Epithelial cell of proximal tubule (primary cell): ENCODE measurements at places on chromosomes 6 and 20. TPM values are rescaled to one million over a fixed set of nuclear protein-coding genes. Genes with fewer than 3 reads are reported as not detected.

GRCh38 chr6:108176281-108177089, 10.7 kb downstream of the NR2E1 start:
- no peak for DNase-seq

- DNase-seq, result no peak
Observed at GRCh38 chr20:11376998-11377397, 540.7 kb upstream of the BTBD3 start.

DNA sequence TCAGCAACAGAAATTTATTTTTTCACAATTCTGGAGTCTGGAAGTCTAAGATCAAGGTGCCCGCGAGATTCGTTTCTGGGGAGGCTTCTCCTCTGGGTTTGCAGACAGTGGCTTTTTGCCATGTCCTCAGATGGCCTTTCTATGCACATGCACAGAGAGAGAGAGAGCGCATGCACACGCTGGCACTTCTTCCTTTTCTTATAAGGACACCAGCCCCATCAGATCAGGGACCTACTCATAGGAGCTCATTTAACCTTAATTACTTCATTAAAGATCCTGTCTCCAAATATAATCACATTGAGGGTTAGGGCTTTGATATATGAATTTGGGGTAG, 260.7 kb upstream of the PLCB4 start:
- DNase-seq, result no peak

- no peak for DNase-seq
Observed at GRCh38 chr6:32713241-32713640, 27.9 kb upstream of the HLA-DQA2 start.

DNA sequence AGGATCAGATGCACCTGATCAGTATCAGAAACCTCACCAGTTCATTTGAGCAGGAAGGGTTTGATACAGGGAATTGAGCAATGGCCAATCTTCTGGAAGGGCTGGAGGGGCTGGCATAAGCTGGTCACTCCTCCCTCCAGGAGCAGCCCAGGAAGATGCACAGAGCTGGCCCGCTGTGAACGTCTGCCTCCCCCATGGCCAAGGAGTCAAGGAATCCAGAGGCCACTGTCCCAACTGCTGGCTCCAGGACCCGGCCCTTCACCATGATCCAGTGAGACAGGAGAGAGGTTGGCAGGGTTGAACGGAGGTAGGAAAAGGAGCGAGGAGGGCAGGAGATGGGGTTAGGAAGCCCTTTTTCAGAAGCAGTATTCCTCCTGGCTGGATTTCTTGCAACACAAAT, 113.9 kb upstream of the CST7 start:
- no peak for DNase-seq

GRCh38 chr6:108687921-108688320, 127.2 kb downstream of the FOXO3 start:
- no peak for DNase-seq

- no peak for DNase-seq
Observed at GRCh38 chr6:68252632-68253031, 382.4 kb upstream of the ADGRB3 start.

DNA sequence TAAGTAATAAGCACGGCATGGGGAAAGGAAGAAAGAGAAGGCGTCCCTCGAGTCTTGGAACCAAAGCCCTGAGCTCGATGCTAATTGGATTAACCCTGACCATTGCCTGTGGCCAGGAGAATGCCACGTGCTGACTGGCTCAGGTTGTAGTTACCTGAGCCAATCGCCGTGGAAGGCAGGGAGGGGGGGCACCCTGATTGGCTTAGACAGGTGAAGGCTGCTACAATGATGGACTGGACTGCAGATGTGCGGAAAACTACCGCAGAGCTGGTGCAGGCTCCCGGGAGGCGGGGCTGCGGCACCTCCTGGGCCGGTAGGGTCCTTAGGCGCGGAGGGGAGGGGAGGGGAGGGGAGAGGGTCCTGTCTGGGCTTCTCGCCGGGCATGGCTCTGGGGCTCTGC, 121.3 kb downstream of the TFAP2C start:
- DNase-seq, result no peak

DNA sequence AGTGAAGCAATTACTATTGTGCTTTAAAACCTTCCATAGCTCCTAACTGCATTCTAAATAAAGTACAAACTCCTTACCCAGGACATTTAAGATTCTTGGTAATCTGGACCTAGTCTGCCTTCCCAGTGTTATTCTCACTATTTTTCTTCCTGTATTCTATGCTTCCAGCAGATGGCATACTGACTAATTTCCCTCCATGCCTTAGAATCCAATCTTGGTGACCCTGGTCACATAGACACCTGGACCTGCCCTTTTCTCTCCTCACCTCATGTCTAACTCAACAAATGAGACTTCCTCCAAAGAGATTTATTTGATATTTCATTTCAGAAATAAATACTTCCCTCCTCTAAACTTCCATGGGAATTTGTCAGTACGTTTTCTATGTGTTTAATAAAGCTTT, 25.8 kb downstream of the ROS1 start:
- no peak for DNase-seq

- no peak for DNase-seq
Observed at GRCh38 chr20:20677186-20677585, 35.3 kb downstream of the RALGAPA2 start.

DNA sequence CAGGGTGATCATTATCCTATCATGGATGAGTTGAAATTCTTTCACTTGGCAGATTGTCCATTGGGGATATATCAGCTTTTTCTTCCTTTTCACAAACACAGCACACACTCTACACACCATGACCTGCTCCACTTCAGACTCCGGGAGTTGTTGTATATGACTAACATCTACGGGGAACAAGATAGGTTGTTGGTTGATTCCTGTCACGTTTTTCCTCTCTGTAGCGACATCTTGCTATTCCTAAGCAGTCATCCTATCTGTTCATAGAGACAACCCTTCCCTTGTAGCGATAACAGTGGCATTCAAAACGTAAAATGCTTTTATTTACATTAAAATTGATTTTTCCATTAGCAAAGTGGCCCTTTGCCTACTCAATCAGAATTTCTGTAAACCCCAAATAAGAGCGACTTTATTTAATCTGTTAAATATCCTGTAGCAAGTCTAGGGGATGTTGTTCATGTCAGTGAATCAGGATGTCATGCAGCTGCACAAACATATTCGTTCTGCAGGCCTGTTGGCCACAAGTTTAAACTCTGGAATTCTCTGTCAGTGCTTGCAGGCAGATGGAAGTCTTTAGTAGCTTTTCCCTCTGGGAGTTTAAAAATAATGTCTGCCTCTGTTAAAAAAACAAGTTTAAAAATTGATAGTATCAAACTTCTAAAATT, 23.1 kb downstream of the PHACTR2 start:
- no peak for DNase-seq

- DNase-seq, result no peak
Observed at GRCh38 chr6:46243754-46244153, 73.0 kb upstream of the ENPP5 start.

- DNase-seq, result no peak
Observed at GRCh38 chr6:116616737-116617053, 416 bp downstream of the RSPH4A start.

DNA sequence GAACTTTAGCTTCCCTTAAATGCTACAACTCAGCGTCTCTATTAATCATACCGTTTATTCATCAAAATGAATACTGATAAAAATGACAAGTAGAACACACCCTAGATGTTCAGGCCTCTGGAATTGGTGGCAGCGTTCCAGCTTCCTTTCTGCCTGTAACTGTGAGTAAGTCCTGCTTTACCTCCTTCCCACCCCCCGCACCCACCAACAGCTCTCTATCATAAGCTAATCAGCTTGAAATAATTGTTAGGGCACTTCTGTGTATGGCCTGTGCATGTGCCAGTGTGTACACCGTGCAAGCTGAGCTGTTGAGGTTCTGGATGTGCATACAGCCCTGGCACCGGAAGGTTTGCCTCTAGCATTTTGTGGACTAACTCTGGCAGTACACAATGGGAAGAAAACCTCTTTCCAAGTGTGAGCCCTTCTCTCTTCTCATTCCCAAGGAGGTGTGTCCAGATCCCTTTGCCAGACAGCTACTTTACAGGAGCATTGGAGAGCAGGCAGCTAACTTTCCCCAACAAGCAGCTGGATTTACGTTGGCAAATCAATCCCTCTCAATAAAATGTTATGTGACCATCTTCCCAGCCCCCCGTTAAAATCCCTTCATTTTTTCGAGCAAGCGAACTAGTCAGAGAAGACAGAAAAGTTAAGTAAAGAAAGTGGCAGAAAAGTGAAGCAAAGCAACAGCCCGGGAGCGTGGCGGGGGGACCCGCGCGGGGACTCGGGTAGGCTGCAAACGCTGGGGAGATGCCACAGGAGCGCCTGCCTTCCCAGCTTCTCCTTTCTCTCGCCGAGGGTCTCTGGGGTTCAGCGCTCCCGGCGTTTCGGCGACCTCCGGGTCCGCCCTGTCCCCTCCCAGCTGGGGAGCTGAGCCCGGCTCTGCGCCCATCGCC, 803 bp upstream of the ADGRG6 start:
- DNase-seq, result peak; percentile 33

DNA sequence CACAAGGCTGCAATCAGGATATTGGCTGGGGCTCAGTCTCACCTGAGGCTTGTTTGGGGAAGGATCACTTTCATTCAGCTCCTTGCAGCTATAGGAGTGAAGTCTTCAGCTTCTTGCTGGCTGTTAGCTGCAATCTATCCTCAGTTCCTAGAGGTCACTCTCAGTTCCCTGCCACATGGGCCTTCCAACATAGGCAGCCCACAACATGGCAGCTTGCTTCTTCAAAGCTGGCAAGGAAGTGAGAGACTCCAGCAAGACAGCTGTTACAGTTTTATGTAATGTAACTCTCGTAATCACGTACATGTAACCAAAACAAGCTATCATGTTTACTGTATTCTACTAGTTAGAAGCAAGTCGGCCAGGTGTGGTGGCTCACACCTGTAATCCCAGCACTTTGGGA, 226.9 kb downstream of the CDC5L start:
- DNase-seq, result no peak

DNA sequence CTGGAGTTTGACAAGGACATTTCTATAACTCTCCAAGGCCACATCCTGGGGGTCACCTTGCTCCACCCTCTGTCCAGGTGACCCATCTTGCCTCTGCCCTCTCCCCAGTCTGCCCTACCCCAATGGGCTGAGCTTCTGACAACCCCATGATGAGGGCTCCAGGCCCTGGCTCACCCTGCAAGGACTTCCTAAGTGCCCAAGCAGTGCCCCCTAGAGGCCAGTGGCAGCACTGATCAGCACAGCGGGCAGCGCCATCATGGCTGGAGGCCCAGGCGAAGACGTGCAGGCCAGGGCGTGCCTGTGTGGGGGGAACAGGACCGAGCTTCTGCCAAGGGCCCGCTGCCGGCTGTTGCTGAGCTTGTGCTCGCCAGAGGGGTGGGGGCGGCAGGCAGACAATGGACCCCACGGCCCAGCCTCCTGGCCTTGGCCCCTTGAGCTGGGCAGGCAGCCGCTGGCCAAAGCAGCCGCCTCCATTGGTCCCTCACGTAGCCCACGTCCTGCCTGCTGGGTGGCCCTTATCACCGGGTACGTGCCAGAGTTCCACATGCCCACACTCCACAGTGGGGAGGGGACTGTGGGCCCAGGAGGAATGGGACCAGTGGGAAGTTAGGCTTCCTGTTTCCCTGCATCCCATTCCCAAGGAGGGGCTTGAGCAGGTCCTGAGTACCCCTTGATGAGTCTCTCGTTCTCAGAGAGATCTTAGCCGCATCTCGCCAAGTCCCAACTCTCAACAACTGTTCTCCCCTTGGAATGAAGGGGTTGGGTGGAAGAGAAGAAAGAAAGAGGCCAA, 64.3 kb downstream of the MRPL14 start:
- no peak for DNase-seq

GRCh38 chr6:96520171-96521115, 1.2 kb upstream of the UFL1 start:
- DNase-seq, result no peak

- DNase-seq, result no peak
Observed at GRCh38 chr20:40575851-40576250, 113.2 kb downstream of the MAFB start.

DNA sequence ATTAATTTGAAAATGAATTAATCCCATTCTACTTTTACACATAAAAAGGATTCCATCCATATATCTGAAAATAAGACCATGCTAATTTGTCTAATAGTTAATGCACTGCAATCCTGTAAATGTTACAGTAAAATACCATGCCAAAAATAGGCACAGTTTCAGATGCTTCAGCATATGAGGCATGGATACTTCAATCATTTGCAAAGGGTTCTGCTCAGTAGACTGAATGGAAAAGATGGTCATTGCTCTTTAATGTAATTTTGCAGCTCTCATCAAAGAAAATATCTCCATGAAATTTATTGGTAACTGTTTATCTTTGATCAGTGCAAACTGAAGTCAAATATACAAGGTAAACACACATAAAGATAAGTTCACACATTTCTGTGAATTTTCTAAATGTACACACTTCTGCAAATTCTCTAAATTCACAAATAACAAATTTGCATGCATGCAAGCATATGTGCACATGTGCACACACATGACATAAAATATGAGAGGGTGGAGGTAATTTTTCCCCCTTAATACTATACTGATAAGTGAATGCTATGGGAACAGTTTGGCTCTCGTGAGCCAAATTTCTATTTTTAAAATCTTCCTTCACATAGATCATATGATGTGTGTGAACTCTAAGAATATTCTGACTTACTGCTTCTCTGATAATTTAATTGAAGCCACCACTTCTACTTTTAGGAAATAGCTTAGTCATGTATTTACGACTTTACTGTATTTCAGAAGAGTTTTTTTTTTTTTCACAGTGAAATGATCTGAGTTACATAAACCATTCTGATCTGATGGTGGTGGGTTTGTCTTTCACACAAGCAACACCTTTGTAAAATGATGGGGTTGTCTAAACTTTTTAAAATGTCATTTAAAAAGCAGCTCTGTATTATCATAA, 996.8 kb upstream of the CITED2 start:
- DNase-seq, result no peak

GRCh38 chr20:13105864-13106457, 97.2 kb downstream of the SPTLC3 start:
- no peak for DNase-seq

GRCh38 chr6:169215201-169215681, 38.4 kb downstream of the THBS2 start:
- DNase-seq, result no peak

- DNase-seq, result peak; percentile 56
Observed at GRCh38 chr20:6765469-6766058, 1.9 kb upstream of the BMP2 start.

Gene EMILIN3
- 0.40 and 1.2 TPM in 2 replicates for total RNA-seq

Gene LBP
- not detected in 2 replicates for total RNA-seq

Gene PCSK2
- total RNA-seq, result not detected in 2 replicates

Gene MLN
- total RNA-seq, result not detected in 2 replicates

Gene PBOV1
- not detected in 2 replicates for total RNA-seq

Gene LY86
- not detected in 2 replicates for total RNA-seq

Gene HCRTR2
- not detected in 2 replicates for total RNA-seq

Gene SEL1L2
- not detected in 2 replicates for total RNA-seq

Gene NKAIN4
- total RNA-seq, result 1.4 and 4.0 TPM in 2 replicates

Gene C6orf141
- 8.2 and 11.6 TPM in 2 replicates for total RNA-seq

Gene CTCFL
- total RNA-seq, result 0.07 and 0.12 TPM in 2 replicates

Gene HCK
- total RNA-seq, result not detected in 2 replicates

Gene FUCA2
- 54.8 and 70.4 TPM in 2 replicates for total RNA-seq

Gene SLC25A27
- total RNA-seq, result 1.7 and 5.1 TPM in 2 replicates

Gene ID1
- 237 and 302 TPM in 2 replicates for total RNA-seq

Gene ABHD16B
- not detected in 2 replicates for total RNA-seq

Gene OR2H2
- not detected in 2 replicates for total RNA-seq

Gene TFAP2A
- total RNA-seq, result 6.4 and 17.8 TPM in 2 replicates
